ENCODE measurements at places on chromosomes 2 and 18. TPM values are rescaled to one million over a fixed set of nuclear protein-coding genes. Genes with fewer than 3 reads are reported as not detected.

Gene LIPT1
- 2.1 TPM for total RNA-seq

Gene REG3G
- total RNA-seq, result 171 TPM

Gene MROH2A
- not detected for total RNA-seq

Gene GALNT3
- total RNA-seq, result 64.9 TPM

Gene THSD7B
- 0.33 TPM for total RNA-seq

Gene MYO7B
- total RNA-seq, result 0.33 TPM

Gene ORC4
- total RNA-seq, result 20.0 TPM

Gene ALPP
- not detected for total RNA-seq

- no peak for DNase-seq
These were observed 451.0 kb downstream of the MEIS1 start for GRCh38 chr2:66885775-66886383.

- DNase-seq, result no peak
These were observed 471.6 kb downstream of the MBD2 start for GRCh38 chr18:53752781-53753367.

GRCh38 chr2:156065912-156066311 lies 266.6 kb downstream of the NR4A2 start:
- peak; percentile 27 for DNase-seq

DNA sequence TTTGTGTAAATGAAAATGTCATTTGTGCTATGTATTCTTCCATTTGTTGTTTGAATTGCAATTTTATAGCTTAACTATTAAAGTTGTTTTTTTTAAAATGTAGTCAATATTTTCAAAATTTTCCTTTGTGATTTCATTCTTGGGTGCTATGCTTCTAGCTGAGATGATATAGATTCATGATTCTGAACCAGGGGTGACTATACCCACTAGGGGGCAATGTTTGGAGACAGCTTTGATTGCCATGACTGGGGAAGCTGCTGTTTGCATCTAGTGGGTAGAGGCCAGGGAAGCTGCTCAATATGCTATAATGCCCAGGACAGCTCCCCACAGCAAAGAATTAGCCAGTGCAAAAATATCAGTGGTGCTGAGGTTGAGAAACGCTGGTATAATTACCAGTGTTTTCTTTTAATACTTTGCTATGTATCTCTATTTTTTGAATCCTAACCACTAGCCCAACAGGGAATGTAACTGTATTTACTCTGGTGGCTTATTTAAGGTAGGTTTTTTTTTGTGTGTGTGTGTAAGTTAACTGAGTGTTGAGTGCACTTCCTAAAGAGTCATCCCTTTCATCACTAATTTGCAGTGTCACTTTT lies 99.7 kb downstream of the MEP1B start:
- peak; percentile 53 for DNase-seq

DNA sequence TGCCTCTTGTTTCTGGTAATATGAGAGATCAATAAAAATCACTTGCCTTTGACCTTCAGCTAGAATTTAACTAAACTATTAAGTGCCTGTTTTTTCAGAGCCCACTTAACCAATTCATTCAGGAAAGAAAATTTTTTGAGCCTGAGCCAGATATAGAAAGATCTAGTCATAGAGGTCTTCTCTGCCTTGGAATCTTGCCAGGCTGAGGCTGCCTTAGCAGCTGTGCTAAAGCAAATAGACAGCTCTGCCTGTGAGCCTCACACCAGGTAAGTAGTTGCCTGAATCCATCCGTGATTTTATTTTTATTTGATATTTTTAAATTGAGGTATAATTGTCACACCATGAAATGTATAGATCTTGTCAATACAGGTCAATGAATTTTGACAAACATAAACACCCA lies 27.4 kb downstream of the EVX2 start:
- no peak for DNase-seq

DNA sequence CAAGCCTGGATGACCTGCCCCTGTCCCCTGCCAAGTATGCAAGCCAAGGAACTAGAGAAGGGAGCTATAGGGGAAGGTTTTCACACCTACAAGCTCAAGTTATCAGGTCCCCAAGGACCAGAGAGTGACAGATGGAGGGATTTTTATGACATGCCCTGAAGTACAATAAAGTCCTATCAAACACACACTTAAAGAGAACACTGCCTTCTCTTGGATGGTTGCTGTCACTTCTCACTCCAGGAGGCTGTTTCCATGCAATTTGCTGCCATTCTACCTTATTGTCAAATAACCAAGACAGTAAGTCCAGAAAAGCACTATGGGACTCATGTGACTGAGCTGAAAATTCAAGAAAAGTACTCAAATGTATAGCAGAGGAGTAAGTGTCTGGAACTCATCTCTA lies 76.6 kb upstream of the DDX18 start:
- DNase-seq, result no peak

DNA sequence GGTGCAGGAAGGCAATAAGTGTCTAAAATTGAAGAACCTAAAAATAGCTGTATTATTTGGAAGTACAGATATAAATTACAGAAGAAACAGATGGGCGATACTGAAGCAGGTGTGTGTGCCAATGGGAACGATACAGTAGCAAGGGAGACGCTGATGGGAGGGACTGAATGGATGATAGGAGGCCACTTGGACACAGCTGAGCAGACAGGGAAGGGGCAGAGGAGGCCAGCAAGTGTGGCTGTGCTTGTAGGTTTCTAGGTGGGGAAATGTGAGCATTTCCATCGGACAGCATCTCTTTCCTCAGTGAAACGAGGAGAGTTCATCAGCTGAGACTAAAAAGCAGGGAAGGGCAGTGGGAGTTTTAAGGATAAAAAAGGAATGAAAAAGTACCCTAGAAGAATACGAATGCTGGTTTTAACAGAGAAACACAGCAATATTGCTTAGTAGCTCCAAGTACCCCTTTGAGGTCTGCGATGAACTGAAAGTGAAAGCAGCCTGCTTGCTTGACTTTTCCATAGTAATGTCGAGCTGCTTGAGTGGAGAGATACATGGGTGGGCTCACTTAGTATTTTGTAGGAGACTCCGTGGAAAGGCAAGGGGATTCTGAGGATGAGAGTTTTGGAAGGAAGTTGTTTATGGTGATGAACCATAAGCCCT lies 91.7 kb upstream of the EPC2 start:
- no peak for DNase-seq

DNA sequence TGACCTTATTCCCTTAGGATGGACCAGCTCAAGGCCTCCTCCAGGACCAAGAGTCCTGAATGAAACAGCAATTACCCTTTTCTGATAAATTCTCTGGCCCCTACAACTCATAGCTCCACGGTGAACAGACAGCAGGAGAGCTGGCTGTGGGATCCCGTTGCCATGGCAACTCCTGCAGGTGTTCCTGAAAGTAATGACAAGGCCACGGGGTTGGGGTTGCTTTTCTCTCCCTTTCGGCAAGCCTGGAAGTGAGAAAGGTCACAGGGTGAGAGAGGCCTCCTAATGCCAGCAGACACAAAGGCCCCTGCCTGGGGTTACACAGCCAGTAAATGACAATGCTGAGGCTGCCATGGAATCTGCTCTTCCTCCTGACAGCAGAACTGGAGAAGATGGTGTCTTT lies 403.0 kb downstream of the NBAS start:
- peak; percentile 17 for DNase-seq

- no peak for DNase-seq
These were observed 94.1 kb downstream of the UBE2E3 start for GRCh38 chr2:181074457-181074856.

DNA sequence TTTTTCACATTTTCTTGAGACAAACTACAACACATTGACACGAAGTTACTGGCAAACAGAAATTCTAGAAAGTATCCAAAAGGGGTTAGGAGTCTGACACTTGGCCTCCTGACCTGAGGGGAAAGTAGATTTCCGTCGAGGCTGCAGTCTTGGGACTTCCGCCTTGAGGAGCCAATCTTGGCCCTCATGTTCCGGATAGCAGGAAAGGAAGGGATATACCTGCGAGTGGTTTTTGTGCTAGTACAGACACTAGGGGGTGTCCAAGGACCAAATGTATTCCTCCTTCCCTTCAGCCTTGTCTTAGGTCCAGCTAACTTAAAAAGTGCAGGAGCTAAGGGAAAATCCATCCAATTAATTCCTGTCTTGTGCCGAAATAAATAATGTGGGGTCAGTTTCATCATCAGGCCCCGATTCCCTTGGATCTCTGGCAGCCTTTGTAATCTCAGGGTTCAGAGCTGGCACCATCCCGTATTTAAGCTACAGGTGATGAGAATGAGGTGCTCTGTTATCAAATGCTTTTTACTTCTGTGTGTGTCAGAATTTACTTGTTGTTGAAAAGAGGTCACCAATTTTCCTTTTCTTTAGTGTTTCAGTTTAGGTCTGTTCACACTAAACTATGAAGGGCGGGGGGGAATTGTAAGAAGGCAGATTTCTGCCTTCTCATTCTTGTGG lies 330.2 kb upstream of the FANCL start:
- DNase-seq, result peak; percentile 64

- peak; percentile 69 for DNase-seq
These were observed 52.7 kb upstream of the MAPK4 start for GRCh38 chr18:50507120-50507590.

DNA sequence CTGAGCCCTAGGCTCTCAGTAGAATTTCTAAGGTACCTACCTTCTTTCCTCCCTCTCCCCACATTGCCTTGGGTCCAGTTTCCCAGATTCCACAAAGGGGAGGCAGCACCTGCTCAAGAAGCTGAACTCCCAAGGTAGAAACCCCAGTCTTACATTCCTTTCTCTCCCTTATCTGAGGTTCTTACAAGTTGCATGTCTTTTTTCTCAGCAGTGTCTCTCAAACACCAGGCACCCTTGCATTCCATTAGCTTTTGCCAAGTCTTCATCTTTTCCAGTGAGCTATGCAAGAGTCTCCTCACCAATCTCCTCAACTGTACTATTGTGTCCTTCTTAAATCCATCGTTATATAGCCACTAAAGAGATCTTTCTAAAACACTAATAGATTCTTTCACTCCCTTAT lies 4.1 kb upstream of the NT5C1B start:
- DNase-seq, result no peak

GRCh38 chr18:31356025-31356424 lies 20.6 kb upstream of the DSG4 start:
- DNase-seq, result no peak

GRCh38 chr2:17762451-17762850 lies 8.5 kb downstream of the GEN1 start:
- no peak for DNase-seq

GRCh38 chr2:160375037-160375436 lies 118.6 kb downstream of the RBMS1 start:
- no peak for DNase-seq

DNA sequence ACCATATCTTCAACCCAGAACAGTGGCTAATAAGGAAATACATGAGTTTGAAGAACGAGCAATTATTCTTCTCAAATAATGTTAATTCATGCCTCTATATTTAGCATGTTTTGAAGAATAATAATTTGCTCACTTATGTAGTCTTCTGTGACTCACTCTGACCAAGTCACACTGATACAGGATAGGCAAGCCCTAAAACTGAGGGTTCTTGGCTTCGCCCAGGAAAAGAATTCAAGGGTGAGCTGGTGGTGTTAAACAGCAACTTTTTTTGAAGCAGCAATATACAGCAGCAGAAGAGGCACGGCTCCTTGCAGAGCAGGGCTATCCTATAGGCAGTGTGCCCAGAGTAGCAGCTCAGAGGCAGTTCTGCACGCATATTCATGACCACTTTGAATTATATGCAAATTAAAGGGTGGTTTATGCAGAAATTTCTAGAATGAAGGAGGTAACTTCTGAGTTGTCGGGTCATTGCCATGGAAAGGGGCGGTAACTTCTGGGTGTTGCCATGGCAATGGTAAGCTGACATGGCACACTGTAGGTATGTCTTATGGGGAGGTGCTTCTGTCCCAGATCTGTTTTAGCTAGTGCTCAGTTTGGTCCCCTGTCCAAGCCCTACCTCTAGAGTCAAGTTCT lies 200.6 kb downstream of the RND3 start:
- DNase-seq, result no peak

- no peak for DNase-seq
These were observed 248.1 kb downstream of the ASXL3 start for GRCh38 chr18:33826151-33826550.

DNA sequence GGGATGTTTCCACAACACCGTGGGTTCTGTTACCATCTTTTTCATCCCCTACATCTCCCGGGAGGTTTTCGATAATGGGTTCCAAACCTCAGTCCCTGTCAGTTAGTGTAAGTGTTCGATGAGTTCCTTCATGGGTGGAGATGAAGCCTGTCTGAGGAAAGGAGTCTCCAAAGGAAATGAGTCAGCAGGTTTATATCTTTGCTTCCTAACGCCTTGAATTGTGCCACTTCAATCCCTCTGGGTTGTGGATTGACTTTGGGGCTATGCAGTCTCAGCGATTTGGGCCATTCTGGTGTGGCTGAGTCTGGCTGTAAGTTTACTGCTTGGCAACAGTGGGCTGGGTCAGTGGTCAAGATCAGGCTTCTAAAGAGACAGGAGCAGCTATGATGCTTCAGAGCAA lies 1.2 kb downstream of the SERPINB5 start:
- no peak for DNase-seq

DNA sequence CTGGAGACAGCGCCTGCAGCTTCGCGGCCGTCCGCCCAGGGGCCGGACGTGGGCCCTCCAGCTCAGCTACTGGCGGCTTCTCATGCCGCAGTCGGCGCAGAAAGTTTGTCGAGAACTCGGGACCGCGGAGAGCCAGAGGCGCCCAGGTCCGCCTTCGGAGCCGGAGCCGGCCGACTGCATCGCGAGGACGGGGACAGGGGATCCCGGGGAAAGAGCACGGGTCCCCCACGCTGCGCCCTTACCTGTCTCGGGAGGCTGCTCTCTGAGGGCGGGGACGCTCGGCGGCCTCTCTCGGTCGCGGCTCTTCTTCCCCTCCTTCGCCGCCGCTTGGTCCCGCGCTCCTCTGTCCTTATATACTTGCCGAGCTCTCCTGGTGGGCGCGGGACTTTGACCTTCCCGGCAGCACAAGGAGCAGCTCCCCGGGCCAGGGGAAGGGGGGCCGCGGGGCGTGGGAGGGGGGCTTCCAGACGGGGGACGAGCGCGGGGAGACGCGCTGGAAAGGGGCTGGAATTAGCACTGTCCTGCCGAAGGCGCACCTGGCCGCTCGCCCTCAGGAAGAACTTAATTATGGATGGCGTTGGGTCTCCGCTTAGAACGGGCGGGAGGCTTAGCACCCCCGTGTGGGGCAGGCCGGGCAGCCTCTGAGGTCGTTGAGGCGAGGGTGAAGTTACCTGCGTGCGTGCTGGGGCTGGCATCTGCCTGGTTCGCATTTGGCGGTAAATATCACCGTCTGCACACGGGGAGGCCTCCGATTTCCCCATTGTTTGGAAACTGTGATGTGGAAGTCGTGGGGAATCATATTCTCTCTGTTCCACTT lies at the start of gene POMC:
TSS of gene POMC (minus strand) at position 325 of the 817 bp plus-strand sequence. CDS start 3,808 bp downstream, outside the sequence.
- DNase-seq, result peak; percentile 26

DNA sequence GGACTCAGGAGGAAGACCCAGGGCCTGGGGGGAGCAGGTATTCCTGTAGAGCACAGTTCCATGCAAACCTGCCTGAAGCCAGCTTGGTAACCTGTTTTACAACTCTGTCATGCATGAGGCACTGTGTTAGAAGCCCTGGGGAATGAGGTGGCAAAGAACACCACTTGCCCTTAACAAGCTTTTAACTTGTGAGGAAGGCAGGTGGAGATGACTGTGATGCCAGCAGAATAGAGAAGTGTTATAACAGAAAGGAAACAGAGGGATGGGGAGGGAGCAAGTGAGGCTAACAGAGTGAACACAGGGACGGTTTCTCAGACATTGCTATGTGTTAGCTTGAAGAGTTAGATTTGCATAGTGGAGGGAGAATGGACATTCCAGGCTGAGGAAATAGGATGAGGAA lies 11.5 kb upstream of the IL1A start:
- DNase-seq, result peak; percentile 50
